ENCODE measurements at places on chromosomes 5 and 9.

GRCh38 chr9:113635586-113635985 lies 172.1 kb downstream of the RGS3 start:
- DNase-seq = no peak

DNA sequence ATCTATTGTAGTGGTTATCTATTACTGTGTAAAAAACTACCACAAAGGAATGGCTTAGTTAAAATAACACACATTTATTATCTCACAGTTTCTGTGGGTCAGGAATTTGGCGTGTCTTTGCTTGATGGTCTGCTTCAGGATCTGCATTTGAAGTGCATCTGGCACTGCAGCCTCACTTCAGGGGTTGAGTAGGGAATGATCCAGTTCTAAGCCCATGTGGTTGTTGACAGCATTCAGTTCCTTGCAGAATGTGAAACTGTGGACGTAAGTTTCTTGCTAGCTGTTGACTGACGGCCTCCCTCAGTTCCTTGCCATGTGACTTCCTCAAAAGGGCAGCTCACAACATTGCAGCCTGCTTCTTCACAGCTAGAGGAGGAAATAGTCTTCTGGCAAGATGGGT lies 2.1 kb upstream of the OGN start:
- no peak for DNase-seq

GRCh38 chr5:134911285-134912206 lies 6.6 kb downstream of the PCBD2 start:
- no peak for DNase-seq

- DNase-seq = no peak
These were observed 51.2 kb upstream of the TRIM32 start for GRCh38 chr9:116635908-116636307.

DNA sequence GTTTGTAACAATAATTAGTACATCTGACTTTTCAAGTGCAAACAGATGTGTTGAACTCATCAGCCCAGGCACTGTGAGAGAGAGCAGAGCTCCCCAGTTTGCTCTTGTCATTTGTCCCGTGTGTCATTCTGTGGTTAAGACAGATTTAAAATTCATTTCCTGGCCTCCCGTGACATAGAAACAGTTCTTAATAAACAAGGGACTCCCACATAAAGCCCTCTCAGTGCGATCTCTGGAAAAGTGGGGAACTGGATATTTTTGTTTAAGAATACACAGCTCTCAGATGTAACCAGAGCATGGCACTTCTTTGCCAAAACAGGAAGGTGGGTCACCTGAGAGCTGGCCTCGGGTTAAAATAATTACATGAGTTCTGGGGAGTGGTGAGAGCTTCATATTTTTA lies 58.6 kb downstream of the PRKACG start:
- DNase-seq = no peak

GRCh38 chr5:59764361-59764760 lies 129.2 kb downstream of the PDE4D start:
- no peak for DNase-seq

DNA sequence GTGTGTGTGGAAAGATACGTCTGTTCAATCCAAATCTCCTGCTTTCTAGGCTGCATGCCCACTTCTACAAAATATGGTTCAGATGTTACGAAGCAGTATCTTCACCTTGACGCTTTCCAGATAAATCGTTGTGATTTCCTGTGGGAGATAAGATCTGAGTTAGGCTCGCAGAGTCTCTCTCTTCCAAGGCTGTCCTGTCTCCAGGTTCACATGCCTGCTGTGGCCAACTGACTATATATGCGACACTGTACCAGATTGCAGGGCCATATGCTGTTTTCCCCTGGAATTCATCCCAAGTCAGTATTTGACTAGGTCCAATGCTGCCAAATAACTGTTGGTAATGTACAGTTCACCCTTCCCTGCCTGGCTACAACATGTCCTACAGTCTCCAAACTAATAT lies 47.9 kb downstream of the TMEM252 start:
- DNase-seq = no peak

- no peak for DNase-seq
These were observed 301.1 kb downstream of the PRR16 start for GRCh38 chr5:120765189-120765588.

DNA sequence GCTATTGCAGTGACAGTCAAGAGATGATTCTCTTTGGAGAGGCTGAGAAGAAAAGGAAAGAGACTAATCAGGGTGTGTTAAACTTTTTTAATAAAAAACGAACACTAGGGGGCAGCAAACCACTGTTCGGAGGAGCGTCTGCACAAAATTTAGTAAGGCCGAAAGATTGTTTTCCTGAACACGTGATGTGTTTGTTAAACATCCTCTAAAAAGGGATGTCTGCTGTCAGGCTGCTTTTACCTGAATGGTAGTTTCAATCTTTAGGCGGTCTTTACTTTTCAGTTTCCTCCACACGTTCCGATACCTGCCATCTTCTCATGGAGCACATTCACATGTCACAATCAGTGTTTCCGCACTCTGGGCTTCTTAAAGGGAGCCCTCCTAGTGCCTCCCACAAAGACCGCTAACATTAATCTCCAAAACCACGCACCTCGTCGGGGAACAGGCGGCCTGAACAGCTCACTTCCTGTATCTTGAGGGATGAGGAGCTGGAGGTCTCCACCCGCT lies 125.2 kb downstream of the GPBP1 start:
- no peak for DNase-seq

DNA sequence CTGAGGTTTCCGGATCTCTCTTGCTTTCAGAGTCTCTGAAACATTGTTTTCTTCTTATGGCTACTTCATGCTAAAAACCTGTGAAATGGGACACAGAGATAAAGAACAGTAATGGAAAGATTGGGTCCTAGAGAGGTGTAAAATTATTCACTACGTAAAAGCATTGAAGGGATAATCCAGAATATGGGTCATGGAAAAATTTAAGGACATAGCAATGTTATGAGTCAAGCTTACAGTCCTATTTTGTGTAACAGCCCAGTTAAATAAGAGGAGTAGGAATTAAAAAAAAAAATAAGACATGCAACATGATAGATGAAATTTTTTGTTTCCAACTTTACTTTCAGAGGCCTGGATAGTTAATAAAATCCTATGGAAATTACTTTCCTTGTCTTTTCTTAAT lies 61.9 kb upstream of the ELL2 start:
- DNase-seq = no peak

DNA sequence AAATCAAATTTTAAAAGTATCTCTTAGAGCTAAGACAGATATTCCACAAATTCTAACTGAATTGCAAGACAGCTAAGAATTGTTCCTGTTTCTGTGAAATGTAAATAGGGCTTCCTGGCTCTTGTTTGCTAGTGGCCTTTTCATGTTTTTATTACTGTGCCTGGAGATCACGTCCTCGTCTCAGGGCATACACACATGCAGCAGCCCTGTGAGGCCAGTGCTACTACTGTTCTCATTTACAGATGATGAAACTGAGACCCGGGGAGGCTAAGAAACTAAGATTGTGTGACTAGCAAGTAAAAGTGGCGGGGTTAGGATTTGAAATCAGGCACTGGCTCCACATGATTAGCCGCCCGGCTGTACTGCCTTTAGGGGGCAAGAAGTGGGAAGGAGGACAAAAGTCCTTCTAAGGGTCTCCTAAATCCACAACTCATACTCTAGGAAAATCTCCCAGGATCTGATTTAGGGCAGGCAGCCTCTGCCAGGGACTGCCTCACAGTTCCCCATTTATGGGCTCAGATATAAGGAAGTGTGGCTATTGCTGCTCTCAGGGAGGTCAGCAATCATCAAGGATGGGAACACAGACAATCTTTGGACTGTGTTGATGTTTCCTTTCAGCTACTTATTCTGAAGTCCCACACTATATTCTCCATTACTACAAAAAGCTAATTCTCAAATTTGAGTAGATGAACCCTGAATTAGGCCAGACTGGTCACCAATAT lies 7.9 kb downstream of the PRUNE2 start:
- no peak for DNase-seq

GRCh38 chr5:83720836-83721537 lies at the start of gene HAPLN1:
Gene HAPLN1, minus strand, starts transcription at chr5:83720855. Its CDS starts 47,332 bp downstream, at chr5:83673523.
- DNase-seq = no peak
